AG08395 (cell line): ENCODE measurements at places on chromosomes 6 and 20.

- DNase-seq = no peak
These were observed 143.5 kb downstream of the FLRT3 start for GRCh38 chr20:14193885-14194284.

- DNase-seq = no peak
These were observed 61.2 kb downstream of the RGS17 start for GRCh38 chr6:153069897-153070296.

- no peak for DNase-seq
These were observed 15.4 kb downstream of the PNPLA1 start for GRCh38 chr6:36285187-36285671.

DNA sequence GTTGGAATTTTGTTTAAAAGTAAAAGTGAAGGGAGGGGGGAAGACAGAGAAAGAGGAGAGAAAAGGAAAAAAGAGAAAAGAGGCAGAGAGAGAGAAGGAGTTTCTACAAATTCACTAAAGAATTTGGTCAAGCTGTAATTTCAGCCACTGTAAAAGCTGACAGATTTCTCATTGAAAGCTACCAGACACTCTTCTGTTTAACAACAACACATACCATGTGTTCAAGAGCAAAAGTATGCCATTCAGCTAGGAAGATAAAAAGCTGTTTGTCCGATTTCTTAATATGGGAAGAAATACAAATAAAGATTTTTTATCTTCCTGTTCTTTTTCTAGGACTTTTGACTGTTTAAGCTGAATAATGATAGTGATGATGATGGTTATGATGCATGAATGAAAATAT is 204.8 kb upstream of the RSPO3 start:
- DNase-seq = no peak

DNA sequence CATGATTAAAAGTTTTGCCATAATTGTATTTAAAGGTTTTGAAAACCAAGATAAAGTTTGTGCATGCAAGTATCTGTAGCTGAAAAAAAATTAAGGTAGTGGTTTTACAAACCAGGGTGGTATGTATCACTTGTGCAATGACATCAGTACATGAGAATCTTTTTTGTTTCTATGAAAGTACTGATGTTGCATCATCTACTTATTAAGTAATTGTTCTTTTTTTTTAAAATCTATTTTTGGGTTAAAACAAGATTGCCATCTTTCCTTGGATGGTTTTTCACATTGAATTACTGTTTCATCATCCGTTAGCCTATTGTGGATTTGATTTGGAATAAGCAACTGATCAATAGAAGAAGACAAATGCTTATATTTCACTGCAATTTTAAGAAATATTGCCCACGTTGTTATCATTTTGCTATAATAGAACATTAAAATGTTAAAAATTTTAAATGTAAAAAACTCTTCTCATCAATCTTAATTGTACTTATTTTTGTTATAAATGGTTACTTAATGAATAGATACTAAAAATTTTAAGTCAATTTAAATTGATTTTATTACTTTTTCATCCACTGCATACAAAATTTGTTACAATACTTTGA is 39.8 kb upstream of the TAGAP start:
- DNase-seq = peak; percentile 50
